ENCODE measurements at places on chromosomes 16 and 17.

GRCh38 chr16:924063-924462, 46.7 kb downstream of the LMF1 start:
- no peak for DNase-seq

- DNase-seq = peak; percentile 53
Observed at GRCh38 chr17:18184143-18185031, 759 bp downstream of the ALKBH5 start.

DNA sequence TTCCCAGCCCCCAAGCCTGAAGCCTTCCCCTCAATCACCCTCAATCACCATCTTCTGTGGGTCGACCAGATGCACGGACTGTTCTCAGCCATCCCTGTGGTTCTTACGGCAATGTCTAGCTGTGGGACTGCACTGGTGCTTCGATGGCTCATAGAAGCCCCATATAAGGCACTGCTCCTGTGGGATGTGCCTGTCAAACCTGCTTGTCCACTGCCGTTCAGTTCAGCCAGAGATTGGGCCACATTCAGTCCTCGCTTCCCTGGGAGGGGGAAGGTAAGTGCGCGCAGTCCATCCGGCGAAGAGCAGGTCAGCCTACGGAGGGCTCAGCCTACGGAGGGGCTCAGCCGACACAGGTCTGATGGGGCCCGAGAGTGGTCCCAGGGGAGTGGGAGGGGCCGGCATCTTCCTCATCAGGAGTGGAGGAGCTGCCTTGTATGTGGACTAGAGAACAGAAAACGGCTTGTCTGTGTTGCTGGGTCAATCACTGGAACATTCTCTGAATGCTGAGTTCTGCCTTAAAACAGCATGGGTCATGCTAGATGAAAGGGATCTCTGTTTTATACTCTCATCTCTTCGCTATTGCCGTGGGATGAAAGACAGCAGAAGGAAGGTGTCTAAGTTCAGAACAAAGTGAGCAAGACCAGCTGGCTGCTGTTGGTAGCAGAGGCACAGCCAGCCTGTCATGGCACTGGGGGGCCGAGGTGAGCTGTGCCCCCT, at the start of gene CARD14:
TSS of gene CARD14 (plus strand) at position 247 of the 717 bp plus-strand sequence. CDS start 11,409 bp downstream, outside the sequence.
- DNase-seq = no peak

GRCh38 chr16:46908540-46909372, 24.6 kb downstream of the GPT2 start:
- peak; percentile 45 for DNase-seq

DNA sequence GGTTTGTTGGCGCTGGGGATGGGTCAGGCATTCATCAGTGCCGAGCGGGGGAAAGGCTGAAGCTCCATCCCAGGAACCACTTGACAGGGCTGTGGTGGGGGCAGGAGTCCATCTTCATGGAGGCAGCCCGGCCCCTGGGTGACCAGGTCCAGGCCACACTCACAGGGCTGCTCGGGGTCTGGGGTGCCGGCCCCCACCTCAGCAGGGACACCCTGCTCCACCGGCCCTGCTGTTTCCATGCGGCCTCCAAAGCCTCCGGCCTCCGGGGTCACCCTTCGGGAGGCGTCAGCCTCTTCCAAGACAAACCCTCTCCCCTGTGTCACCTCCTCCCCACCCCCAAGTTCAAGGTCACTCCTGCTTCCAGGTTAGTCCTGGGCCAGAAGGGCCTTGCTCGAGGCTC, 22.1 kb downstream of the GALNS start:
- DNase-seq = no peak

- DNase-seq = no peak
Observed at GRCh38 chr17:6908807-6909206, 77.3 kb upstream of the TEKT1 start.

DNA sequence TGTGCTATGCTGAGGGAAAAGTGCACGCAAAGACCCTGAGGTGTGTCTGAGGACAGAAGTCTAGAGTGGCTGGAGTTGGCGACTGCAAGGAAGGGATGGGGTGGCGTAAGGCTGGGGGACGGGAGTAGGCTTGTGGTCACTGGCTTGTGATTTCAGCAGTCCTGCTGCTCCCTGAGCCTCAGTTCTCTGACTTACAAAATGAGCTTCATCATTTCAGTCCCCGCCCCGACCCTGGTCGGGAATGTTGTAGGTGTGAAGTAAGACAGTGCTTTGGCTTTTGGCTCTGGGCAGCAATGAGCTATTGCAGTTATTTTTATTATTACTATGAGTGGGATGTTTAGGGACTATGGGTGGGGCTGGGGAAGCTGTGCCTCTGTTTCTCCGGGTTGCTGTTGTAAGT, 8.6 kb downstream of the ADGRG1 start:
- no peak for DNase-seq

- no peak for DNase-seq
Observed at GRCh38 chr17:82608816-82609215, 39.4 kb downstream of the WDR45B start.

- peak; percentile 38 for DNase-seq
Observed at GRCh38 chr17:37844158-37844976, 79.8 kb upstream of the TBC1D3K start.

DNA sequence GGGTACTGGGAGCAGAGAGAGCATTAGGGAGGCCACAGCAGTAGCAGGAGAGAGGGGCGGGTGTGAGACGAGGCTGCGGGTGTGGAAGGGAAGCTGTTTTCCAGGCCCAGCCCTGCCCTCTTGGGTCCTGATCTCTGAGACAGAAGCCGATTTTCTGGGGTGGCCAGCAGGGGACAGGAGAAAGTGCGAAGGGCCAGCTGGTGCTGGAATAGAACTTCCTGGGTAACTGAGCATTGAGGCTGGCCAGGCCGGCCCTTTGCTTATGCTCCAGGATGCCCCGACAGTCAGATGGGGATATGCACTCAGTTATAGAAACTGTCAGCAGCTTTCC, 804 bp downstream of the BTBD17 start:
- no peak for DNase-seq

- no peak for DNase-seq
Observed at GRCh38 chr16:69497876-69498596, 67.7 kb upstream of the NFAT5 start.

GRCh38 chr17:42342242-42343008, 45.8 kb downstream of the STAT3 start:
- DNase-seq = no peak

GRCh38 chr17:8249621-8250500, 772 bp downstream of the PFAS start:
- DNase-seq = no peak

DNA sequence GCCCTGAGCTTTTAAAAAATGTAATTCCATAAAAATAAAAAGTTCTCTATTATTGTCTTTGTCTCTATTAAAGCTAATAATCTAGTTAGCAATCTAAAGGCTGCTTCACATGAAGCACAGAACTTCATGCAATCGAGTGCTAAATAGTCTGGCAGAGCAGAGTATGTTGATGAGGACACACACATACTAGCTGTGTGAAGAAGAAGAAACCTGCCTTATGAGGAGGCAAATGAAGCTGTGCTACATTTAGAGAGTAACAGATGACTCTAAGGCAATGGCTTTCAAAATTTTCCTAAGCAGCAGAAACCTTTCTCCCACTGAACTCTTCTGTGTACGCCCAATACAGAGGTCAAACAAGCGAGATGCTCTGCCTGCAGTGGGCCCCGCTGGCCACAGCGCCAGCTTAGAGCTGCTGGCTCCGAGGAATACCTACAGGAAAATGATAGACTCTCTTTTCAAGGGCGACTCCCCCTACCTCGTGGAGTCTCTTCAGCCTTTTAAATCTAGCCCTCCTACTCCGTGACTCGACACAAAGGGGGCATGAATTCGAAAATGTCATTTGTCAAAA, 39.2 kb downstream of the GNA13 start:
- DNase-seq = no peak

DNA sequence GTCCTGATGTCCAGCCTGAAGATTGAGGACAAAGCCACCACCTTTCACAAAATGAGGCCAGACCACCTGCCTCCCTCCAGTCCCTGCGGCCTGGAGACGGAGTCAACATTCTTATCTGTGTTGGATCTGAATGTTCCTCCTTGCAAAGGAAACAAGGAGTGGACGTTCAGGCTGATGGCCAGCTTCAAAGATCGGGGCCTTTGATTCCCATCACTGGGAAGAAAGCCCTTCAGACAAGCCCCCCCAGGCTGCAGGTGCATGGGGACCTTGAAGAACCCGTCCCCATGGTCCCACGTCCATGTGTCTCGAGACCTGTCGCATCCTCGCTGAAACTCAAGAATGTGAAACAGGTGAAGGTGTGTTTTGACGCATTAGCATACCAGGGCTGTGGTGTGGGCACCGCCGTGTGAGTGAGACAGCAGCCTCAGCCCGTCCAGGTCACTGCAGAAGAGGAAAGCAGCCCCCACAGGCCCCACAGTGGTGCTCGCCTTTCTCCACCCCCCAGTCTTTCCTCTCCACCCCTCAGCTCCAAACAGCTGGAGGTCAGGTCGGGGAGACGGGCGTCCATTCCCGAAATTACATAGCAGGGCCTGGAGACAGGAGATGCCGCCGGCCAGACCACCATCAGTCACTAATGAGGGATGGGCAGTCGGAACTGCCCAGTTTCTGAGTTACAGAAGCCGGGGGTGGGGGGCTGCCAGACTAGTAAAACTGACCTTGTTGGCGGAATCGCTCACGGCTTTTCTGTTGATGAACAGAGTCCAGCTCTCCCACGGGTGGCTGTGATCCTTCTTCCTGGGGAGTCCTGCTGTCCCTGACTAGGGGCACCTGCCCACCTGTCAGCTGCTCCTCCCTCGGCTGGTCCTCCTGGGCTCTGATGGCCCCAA, 877 bp upstream of the CSNK1D start:
- no peak for DNase-seq

DNA sequence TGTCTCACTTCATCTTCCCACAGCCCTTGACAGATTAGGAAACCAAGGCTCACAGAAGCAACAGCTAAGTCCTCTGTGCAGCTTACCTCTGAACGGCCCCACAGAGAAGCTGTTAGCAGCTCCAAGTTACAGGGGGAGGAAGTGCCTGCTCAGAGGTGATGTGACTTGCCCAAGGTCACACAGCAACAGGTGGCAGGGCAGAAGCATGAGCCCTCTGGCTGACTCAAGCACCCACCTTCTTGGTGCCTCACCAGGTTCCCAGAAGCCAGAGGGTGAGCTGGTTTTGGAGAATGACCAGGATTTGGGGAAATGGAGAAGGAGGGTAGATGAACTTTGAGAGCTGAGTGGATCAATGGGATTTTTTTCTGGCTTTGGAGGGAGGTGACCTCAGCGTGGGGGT, 14.0 kb upstream of the RAI1 start:
- DNase-seq = no peak

- DNase-seq = no peak
Observed at GRCh38 chr17:44871556-44871955, 23.9 kb downstream of the HIGD1B start.

- DNase-seq = no peak
Observed at GRCh38 chr17:17387017-17387497, 83.9 kb downstream of the NT5M start.

- DNase-seq = no peak
Observed at GRCh38 chr16:26988186-26988585, 78.5 kb upstream of the C16orf82 start.

DNA sequence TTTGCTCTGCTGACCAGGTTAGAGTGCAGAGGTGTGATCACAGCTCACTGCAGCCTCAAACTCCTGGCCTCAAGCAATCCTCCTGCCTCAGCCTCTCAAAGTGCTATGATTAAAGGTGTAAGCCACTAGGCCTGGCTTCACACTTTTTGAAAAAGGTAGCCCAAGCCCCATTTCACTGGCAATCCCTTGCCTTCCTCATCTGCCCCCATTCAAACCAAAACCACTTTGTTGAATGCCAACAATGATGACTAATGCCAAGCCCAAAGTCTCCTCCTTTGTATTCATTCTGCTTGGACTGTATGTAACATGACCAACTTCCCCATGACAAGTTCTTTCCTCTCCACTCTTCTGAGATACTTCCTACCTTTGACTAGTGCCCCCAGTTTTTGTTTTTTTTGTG, 33.1 kb downstream of the N4BP1 start:
- DNase-seq = peak; percentile 9

- DNase-seq = no peak
Observed at GRCh38 chr17:2850991-2851390, 54.8 kb downstream of the RAP1GAP2 start.

- no peak for DNase-seq
Observed at GRCh38 chr16:56506941-56507340, 12.9 kb downstream of the BBS2 start.

GRCh38 chr17:29791336-29792080, 138.5 kb downstream of the SSH2 start:
- DNase-seq = no peak

GRCh38 chr17:76353004-76353598, 615 bp downstream of the PRPSAP1 start:
- DNase-seq = peak; percentile 17

DNA sequence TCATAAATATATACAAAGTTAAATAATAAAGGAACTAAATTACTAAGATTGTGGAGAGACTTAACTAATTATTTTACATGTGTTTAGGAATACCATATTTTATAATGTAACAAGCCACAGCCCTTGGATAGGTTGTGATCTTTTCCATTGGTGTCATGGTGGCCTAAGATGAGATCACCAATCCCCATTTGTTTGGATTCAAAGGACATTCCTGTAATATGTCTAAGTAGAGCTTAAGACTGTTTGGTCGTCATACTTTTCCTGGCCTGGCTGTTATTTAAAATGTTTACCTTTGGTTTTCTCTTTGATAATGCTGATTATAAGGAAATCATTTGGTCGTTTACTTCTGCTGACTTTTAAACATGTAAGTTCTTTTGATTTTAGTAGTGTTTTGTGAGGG, 118.1 kb downstream of the NLK start:
- no peak for DNase-seq

GRCh38 chr17:40617678-40618240, 29.9 kb downstream of the SMARCE1 start:
- DNase-seq = no peak

- no peak for DNase-seq
Observed at GRCh38 chr17:2624292-2624731, 30.9 kb downstream of the PAFAH1B1 start.

- no peak for DNase-seq
Observed at GRCh38 chr17:74442670-74443515, 11.0 kb downstream of the GPRC5C start.

- no peak for DNase-seq
Observed at GRCh38 chr17:82440991-82441627, 9.4 kb downstream of the CYBC1 start.

DNA sequence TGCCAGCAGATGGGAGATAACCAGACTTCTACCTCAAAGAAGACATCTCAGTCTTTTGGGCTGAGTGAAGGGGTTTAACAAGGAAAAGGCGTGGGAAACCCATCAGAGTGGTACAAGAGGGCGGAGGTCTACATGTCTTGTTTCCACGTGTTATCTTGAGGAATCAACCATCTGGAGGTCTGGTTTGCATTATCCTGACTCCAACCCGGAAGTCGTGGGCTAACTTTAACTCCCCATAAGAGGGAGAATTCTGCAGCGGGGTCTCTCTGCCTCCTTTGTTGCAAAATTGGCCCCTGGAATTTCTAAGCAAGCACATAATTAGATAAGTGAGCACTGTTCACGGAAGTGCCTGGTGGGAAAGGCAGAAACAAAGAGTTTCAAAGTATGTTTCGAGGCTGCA, 398.7 kb upstream of the C16orf82 start:
- no peak for DNase-seq

DNA sequence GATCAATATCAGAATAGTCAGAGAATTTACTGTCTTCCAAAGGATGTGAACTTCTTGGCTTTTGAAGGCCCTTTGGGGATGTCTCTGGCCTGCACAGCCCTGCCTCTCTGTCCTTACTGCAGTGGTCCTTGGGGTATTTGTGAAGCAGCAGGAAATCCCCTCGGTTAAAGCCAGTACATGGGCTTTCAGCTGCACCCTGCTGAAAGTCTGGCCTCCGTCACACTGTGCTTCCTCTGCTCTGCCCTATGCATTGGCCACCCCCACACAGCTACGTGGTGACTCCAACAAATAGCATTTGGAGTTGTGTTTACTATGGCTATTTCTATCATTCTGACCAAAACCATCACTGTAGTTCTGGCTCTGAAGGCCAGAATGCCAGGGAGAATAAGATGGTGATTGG, 21.2 kb downstream of the SYCE1L start:
- no peak for DNase-seq

Data from stimulated activated CD4-positive, alpha-beta T cell treated with anti-CD3 and anti-CD28 coated beads, Interleukin-12 subunit alpha, Interleukin-12 subunit beta, amount 100 ng/mL, for 48 hours (primary cell).